ENCODE measurements at places on chromosomes 2 and 18.

DNA sequence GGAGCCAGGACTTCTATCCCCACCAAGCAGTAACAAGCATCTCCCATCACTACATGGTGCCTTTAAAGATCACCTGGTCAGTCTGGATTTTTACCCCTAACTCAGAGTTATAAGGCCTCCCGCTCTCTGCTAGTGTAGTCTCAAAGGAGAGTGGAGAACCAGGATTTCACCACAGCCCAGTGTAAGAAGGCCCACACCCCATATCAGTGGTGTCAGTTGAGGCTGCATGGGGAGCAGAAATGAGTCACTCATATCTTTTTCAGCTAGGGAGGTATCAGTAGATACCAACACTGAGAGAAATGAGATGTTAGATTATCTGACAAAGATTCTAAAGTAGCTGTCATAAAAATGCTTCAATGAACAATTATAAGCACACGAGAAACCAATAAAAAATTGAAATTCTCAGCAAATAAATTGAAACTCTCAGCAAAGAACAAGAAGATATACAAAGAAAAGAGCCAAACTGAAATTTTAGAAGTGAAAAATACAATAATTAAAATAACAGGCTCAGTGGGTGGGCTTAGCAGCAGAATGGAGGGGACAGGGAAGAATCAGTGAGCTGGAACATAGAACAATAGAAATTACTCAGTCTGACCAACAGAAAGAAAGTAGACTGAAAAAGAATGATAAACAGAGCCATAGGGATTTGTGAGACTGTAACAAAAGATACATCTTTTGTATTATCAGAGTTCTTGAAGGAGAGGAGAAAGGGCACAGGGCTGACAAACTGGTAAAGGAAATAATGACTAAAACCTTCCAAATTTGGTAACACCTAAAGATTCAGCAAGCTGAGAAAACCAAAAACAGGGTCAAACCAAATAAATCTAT lies 257.7 kb downstream of the ANAPC1 start:
- no peak for DNase-seq

DNA sequence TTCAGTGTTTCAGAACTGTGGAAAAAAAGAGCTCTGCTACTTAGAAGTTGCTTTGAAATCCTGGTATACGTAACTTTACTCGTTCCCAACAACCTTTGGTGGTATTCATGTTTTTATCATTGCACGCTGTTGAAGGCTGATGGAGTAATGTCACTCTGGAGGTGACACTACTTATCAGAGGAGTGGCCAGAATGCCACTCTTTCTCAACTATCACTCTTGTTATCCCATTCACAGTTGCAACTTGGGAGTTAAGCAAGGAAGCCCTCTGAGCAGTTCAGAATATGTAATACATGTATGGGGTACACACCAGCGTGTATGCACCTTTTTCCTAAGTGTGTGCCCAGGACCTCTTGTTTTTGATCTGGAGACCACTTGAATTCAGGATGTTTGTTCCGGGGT lies 53.6 kb downstream of the TANC1 start:
- DNase-seq: no peak

GRCh38 chr2:10919410-10919770 lies 7.7 kb downstream of the KCNF1 start:
- no peak for DNase-seq

DNA sequence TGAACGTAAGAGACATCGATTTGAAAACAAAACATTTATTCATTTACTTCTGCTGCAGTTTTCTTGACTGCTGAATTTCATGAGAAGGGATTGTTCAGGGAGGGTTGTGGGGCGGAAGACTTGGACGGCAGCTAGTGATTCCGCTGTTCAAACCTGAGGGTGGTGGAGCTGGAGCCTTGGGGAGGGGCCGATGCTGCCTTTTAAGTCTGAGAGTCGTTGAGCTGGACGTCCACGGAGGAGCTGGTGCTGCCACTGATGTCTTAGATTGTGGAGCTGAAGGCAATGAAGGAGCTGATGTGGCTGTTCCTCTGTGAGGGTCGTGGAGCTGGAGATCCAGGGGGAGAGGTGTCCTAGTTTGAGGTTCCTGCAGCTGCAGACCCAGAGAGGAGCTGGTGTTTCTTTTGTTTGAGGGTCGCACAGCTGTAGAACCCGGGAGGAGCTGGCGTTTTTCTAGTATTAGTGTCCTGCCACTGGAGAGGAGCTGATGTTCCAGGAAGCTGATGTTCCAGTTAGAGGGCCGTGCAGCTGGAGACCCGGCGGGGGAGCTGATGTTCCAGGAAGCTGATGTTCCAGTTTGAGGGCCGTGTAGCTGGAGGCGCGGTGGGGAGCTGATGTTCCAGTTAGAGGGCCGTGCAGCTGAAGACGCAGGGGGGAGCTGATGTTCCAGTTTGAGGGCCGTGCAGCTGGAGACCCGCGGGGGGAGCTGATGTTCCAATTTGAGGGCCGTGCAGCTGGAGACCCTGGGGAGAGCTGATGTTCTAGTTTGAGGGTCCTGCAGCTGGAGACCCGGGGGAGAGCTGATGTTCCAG lies 150.9 kb downstream of the RTP5 start:
- DNase-seq: no peak

DNA sequence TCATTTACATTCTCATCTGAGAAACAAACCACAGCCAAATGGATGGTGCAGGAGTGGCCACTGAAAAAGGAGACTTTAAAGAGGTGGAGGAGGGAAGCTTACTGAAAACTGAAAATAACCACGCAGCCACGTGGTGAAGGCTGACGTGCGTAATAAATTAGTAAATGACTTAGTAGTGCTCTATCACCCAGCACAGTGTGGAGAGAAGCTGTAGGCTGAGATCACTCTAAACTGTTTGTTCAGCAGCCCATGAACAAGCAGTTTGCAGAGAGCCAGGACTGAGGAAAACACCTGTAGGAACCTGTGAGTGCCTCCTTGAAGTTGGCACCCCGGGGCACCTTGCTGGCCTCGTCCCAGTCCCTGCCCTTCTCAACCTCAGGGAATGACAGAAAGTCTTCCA lies 193.0 kb downstream of the TXNL1 start:
- no peak for DNase-seq

DNA sequence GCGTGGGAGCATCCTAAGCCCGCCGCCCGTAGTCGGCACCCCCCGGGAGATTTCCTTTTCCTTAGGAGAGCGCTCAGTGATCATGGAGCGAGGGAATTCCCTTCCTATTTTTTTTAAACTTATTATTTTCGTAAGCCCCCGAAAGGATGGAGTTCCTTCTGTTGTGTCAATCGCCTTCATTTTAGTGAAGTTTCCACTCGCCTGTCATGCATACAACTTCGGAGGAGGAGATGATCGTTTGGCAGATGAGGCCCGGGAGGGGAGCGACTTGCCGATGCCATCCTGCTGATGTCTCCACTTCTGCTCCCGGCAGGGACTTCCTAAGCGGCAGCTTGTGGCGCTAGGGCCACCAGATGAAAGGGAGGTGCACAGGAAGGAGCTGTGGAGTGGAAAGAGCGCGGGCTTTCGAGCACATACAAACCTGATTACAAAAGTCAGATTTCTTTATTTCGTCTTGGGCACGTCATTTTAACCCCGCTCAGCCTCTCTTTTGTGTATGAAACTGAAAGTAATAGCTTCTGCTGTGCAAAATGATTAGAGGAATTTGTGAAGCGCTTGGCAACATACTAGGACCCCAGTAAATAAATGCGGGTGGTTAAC lies at the start of gene ADGRF3:
Gene ADGRF3, minus strand, starts transcription at position 336 of the 600 bp plus-strand sequence. CDS start 555 bp downstream, outside the sequence.
- DNase-seq: no peak

- no peak for DNase-seq
Observed at GRCh38 chr2:9169349-9170107, 37.1 kb upstream of the ASAP2 start.

GRCh38 chr2:122244598-122245229 lies 489.3 kb downstream of the TSN start:
- no peak for DNase-seq

DNA sequence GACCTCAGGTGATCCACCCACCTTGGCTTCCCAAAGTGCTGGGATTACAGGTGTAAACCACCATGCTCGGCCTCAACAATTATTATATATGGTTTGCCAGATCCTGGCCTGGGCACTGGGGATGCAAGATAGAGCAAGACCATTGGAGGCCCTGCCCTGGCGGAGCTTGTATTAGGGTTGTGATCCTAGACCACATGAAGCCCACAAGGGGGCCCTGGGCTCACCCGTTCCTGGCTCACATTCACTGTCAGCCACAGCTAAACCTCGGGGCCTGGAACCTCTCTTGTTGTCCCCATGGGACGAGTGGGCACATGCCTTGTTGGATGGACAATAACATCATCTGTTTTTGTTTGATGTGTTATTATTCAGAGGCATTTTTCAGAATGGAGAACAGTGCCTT lies 14.9 kb downstream of the HPCAL1 start:
- DNase-seq: no peak

DNA sequence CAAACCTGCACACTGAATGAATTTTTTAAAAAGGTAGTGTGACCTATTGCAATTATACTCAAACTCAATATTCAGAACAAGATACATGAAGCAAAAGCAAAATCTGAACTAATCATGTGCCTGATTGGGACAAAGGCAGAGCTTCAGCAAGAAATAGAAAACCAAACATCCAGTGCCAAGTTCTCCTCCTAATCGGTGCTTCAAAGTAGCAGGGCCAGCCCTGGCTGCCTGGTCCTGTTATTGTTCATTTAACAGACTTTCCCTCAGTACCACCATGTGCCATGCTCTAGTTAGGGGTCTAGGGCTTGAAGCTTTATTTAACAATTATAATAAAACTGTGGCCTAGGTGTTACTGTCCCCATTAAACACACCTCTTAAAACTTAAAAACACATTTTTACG lies 281.5 kb upstream of the PXDN start:
- no peak for DNase-seq

GRCh38 chr2:142878031-142878678 lies 691 bp downstream of the KYNU start:
- no peak for DNase-seq

DNA sequence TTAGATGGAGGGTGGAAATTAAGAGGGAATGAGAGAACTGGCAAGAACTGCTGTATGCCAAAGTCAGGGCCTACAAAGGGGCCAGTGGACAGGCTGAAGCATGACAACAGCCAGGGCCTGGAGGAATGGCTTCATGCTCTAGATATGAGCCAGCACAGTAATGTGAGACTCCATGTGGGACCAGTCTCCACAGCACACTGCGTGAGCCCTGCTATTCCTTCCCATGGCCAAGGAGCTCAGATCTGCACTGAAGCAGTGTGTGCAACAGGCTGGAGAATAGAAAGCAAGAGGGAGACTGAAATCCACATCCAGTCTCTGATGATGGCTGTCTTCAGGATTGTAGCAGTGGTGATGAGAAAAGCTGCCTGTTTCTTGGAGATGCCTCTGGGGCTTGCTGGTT lies 162.8 kb downstream of the TPGS2 start:
- no peak for DNase-seq

DNA sequence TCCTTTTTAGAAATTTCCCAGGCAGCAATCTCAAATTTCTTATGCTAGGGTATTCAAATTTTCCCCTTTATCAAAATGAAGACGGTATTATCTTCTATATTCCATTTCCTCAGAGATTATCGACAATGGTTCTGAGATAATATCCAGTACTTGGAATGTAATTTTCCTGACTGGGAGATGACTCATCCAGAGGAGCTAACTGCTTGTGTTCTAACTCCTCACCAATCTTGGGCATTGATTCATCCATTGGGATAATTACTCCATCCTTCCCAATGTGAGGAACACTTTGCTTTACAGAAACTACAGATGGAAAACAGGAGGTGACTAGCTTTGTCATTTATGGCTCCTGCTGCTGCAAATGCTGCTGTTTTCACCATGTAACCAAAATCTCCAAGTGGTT lies 239.4 kb upstream of the LYPD1 start:
- no peak for DNase-seq

- peak; percentile 4 for DNase-seq
Observed at GRCh38 chr18:38940863-38941531, 1375.4 kb upstream of the CELF4 start.

- DNase-seq: no peak
Observed at GRCh38 chr2:226791056-226791486, 8.5 kb downstream of the IRS1 start.

DNA sequence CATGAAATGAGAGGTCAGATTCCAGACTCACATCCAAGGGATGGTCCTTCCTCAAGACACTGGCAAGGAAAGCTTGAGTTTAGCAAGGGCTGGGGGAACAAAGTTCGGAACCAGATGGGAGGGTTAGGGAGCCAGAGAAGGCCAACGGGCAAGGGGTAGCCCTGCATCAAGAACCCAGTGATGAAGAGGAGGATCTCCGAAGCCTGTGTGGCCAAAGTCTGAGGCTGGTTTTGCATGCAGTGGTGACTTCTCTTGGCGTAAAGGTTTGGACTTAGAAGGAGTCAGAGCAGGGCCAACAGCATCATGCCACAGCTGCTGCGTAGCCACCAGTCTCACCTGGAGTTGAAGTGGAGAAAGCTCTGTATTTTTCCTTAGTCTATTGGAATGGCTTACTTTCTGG lies 123.5 kb upstream of the ALPP start:
- DNase-seq: no peak

GRCh38 chr2:222424729-222425671 lies 657 bp downstream of the SGPP2 start:
- no peak for DNase-seq

DNA sequence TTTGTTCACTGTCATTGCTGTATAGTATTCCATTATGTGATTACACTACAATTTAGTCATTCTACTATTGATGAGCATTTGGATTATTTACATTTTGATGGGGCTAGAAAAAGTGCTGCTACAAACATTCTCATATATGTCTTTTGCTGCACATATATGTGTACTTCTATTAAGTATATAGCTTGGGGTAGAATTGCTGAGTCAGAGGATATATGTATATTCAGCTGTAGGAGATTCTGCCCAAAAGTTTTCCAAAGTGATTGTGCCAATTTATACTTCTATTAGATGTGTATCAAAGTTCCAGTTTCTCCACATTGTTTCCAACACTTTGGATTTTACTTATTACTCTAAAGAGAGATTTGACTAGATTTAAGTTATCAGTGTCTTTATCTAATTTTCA lies 101.7 kb upstream of the UGP2 start:
- DNase-seq: no peak

GRCh38 chr2:69118609-69119008 lies 105.6 kb downstream of the ANTXR1 start:
- no peak for DNase-seq

GRCh38 chr2:171889808-171890207 lies 4.2 kb downstream of the SLC25A12 start:
- no peak for DNase-seq

- no peak for DNase-seq
Observed at GRCh38 chr18:24075767-24076597, 61.4 kb downstream of the TTC39C start.

DNA sequence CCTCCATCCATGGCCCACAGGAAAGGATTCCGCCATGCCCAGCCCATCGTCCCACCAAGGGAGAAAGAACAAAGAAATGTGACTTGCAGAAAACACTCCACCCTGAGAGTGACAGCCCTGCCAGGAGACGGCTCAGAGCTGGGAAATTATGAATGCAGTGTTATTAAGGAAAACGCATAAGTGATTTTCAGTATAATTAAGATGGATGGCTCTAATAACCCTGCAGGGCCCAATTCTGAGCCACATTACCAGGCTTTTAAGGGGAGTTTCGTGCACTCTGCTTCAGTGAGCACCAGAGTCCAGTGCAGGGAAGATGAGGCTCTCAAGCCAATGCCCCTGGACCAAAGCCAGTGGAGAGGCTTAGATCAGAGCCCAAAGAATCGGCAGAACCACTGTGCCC lies 10.6 kb upstream of the TEX51 start:
- DNase-seq: no peak

Measured in left kidney (tissue), 8 donors.